ENCODE measurements at places on chromosomes 11 and 22.
A peak's percentile ranks its signal among the peaks of the same experiment; 100 is the strongest.

- DNase-seq: no peak
These were observed 41.0 kb upstream of the XKR3 start for GRCh38 chr22:16866167-16866566.

DNA sequence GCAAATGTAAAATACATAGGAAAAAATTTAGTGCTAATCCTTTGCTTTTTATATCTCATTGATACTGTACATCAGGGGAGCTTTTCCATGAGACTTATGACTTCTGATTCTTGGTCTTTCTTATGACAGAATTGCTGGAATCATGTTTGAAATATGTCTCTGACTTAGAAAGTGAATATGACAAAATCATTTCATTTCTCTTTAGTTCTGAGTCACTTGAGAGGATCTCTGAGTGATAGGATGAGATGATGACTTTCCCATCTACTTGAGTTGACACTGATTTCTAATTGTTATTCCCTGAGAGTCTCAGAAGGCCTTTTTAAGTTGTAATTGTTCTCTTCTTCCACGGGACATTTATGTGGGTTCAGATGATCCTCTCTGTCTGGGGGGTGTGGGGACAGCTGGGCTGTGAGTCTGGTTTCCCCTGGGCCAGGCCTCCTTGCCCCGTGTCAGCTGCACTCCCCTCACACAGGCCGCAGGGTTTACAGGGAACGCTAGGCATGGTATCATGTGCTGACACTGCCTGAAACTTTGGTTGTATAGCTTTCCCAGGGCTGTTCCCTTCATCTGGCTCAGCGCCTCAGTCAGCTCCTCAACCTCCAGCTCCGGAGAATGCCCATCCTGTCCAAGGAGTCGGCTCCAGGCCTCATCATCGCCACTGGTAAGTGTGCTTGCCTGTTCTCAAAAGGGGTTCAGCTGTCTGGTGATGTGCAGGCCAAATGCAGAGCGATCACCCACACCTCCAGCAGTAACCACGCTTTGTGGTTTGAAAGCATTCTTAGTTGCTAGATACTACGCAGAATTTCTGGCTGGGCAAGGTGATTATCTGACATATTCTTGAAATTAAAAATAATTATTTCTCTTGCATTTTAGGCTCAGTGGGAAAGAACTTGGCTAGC lies 69.5 kb upstream of the SORL1-AS1 start:
- no peak for DNase-seq

GRCh38 chr11:10752061-10752460 lies 1.0 kb downstream of the CTR9 start:
- no peak for DNase-seq

DNA sequence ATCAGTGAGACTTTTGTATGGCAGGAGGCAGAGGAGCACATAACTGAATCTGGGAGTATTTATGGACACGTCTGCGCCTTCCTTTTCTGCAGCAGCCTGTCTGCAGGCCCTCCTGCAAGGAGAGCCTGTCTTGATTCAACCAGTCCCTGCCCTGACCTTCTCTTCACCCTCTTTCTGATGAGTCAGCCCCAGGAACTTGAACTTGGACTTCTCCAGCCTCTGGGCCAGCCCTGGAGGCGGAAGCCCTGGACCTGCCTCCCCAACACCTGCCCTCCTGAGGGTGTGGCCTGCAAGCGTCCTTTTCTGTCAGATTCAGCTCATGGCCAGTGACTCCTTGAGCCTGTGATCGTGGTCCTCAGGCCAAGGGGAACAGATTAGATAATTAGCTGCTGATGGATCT lies 20.0 kb downstream of the DAGLA start:
- DNase-seq: no peak

DNA sequence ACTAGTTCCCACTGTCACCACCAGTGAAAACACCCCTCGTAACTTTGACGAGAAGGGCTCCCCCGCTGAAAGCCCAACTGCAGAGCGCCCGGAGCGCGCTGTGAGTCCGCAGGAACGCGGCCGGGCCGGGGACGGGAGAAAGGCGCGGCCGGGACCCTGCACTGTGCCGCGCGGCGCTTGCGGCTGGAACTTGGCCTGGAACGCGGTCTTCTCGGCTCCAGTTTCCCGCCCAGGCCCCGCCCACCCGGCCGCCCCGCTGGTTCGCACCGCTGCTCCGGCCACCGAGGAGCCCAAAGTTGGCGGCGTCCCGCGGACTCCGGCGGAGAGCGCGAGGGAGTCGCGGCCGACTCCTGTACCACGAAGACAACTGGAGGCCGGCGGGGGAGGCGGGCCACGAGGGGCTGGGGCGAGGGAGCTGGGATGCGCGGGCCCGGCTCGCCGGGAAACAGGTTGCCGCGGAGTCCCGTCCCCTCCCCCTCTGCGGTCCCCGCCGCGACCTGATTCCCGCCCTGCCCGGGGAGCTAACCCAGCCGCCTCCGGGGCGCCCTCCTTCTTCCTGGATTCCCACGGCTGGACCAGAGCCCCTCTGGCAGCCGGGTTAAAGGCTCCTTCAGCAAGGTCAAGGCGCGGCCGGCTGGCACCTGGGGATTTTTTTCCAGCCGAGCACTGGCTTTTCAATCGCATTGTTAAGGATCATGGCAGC lies 3.4 kb downstream of the TENM4 start:
- DNase-seq: no peak

- no peak for DNase-seq
These were observed 92.2 kb downstream of the BUD13 start for GRCh38 chr11:116680349-116681125.

DNA sequence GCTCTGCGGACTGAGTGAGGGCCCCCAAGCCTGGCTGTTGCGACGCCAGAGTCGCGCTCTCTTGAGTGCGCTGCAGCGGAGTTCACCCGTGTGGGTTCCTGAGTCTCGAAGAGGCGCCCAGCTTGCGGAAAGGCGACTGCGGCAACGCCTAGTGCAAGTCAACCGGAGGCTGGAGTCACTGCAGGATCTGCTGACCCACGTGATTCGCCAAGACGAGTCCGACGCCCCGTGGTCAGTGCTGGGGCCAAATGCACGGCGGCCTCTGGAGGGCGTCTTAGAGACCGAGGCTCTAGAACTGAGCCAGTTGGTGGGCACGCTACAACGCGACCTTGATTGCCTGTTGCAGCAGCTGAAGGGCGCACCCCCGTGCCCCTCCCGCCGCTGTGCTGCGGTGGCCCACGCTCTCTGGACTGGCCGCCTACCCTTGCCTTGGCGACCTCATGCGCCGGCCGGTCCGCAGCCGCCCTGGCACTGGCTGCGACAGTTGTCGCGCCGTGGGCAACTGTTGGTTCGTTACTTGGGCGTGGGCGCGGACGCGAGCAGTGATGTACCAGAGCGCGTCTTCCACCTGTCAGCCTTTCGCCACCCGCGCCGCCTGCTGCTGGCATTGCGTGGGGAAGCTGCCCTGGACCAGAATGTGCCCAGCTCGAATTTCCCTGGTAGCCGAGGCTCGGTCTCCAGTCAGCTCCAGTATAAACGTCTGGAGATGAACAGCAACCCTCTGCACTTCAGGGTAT lies 32.6 kb downstream of the RRP8 start:
- no peak for DNase-seq

GRCh38 chr22:23180893-23181720 lies 798 bp downstream of the BCR start:
- DNase-seq: peak; percentile 34

DNA sequence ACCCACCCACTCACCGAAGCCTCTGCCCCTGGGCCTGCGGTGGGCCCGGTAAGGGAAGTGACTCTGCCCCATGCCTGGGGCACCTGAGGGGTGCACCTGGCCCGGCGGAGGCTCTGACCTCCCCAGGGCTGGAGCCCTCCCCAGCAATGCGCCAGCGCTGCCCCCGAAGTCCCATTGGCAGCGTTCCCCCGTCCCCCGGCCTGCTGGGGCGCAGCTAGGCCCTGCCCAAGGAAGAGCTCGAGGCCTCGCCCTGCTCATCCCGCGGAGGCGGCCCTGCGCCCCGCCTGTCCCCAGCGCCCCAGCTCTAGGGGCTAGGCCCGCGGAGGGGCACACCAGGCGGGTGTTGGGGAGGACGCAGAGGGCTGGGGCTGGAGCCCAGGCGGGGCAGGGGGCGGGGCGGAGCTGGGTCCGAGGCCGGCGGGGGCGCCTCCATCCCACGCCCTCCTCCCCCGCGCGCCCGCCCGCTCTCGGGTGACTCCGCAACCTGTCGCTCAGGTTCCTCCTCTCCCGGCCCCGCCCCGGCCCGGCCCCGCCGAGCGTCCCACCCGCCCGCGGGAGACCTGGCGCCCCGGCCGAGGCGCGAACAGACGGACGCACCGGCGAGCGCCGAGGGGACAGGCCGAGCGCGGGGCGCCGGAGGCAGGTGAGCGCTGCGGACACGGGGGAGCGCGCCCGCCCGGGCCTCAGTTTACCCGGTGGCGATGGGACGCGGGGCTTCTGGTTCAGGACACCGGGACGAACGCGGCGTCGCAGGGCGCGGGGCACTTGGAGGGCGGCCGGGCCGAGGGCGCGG lies at the start of gene EPS8L2:
EPS8L2 (plus strand) TSS at position 586 of the 793 bp plus-strand sequence. CDS start 3,177 bp downstream, outside the sequence.
- DNase-seq: no peak

- DNase-seq: no peak
These were observed 51.3 kb upstream of the FLI1 start for GRCh38 chr11:128642571-128642970.

- no peak for DNase-seq
These were observed 2.8 kb upstream of the ACR start for GRCh38 chr22:50734986-50735738.

DNA sequence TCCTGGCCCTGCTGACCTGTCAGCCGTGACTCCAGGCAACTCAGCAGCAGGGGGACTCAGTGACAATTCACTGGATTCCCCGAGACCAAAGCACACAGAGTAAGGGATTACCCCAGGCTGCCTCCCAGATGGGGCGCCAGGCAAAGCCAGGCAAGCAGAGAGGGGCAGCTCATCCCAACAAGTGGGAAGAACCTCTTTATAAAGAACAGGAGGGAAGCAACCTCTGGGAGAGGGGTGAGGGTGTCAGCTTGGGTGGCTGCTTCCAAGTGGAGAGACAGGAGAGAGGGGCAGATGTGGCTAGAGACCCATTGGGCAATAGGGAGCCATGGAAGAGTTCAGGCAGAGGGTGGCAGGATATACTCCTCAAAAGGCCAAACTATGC lies 1.2 kb downstream of the SLC22A12 start:
- no peak for DNase-seq

DNA sequence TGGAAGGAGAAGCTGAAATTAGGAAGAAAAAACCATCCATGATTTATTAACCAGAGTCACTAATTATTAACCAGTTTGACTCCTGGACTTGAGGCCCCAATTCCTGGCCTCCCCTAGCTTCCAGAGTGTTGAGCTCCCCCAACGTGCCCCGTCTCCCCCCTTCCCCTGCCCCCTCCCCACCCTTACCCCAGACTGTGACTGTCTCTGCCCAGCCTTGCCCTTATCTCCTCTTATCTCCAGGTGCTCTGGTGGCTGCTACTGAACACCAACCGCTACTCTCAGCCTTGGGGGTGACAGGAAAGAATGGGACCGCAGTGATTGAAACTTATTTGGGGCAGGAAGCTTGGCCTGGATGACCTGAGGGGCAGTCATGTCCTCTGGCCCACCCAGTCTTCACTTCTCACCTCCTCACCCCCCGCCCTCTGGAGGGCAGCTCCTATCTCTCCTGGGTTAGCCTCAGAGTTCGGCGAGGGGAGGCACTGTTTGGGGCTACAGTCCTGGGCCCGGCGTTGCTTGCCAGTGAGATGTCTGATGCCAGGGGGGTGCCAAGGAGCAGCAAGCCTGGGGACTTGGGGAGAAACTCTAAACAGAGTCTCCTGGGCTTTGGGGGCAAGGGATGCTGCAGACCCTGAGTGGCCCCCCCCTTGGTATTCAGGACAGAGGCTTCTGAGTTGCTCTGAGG lies 15.5 kb downstream of the NECTIN1 start:
- no peak for DNase-seq

- DNase-seq: no peak
These were observed 9.7 kb upstream of the APOL4 start for GRCh38 chr22:36211237-36211861.
